ENCODE measurements at places on chromosomes 16 and 17.

DNA sequence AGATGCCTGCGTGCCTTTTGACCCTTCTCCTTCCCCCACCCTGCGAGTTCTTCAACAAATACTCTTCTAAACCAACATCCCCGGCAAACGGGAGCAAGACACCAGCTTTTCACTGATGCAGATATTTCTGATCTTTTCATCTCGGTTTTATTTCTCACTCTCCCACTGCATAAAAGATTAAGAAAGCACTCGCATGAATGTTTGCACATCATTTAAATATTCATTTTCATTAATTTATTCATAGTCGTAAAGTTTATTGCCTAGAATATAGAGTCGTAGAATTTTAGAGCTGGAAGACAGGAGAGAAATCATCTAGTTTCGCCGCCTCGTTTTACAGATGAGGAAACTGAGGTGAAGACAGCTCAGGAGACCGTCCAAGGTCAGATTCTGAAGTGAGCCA, 488.1 kb downstream of the MAF start:
- no peak for DNase-seq

DNA sequence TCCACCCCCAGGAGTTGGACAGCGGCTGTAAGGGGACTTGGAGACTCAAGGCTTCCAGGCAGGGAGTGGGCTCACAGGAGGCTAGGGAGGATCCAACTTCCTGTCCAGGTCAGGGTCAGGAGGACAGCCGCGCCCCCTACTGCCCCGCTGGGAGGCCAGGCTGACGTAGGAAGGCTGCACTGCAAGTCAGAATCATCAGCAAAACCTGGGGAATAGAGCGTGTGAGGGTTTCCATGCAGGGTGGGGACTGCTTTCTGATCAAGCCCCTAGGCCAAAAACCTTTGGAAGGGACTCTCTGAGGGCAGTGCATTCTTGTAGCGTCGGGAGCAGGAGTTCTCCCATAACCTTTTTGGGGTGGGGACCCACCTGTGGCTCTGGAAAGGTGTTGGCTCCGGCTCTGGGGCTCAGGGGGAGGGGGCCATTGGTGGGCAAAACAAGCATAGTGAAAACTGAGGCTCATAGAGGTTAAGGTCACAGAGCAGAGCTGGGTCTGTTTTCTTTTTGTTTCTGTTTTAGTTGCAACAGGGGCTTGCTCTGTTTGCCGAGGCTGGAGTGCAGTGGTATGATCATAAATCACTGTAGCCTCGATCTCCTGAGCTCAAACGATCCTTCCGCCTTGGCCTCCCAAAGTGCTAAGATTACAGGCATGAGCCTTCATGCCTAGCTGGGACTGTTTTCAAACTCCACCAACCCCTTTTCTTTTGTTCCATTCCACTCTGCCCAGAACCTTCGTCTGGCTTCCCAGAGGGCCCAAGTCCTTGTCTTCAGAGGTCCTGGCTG, 22.1 kb downstream of the RAI1 start:
- no peak for DNase-seq

GRCh38 chr16:88941913-88942909, 34.8 kb downstream of the CBFA2T3 start:
- no peak for DNase-seq

- DNase-seq, result no peak
Measured at GRCh38 chr17:35404360-35404759, 27.9 kb downstream of the SLFN12 start.

DNA sequence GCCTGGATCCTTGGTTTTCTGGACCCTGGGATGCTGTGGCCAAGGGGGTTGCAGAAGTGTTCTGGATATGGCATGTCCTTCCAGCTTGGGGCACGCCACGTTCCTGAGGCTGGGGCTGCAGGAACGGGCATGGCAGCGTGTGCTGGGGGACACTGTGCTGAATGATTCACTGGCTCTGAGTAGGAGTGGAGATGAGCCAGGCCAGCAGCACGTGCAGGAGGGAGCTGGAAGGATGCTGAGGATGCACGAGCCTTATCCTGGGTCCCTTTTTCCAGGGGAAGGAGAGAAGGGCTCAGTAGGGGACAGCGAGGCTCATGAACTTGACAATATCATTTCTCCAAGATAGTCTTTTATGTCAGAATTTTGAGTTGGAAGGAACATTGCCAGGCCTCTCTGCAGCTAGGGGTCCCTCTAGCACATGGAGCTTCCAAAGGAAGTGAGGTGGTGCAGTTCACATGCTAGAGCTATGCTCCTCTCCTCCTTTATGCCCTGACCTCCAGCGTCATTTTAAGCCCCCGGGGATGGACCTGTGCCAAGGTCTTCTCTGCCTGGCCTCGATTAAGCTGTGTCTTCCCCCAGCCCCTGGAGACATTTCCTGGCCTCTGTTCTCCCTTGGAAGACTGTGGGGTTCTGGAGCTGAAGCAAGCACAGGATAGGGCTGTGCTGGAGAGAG, 125.9 kb downstream of the OR1D5 start:
- no peak for DNase-seq

- no peak for DNase-seq
Measured at GRCh38 chr16:8763899-8764298, 33.5 kb downstream of the TMEM186 start.

GRCh38 chr16:27847030-27847550, 216.4 kb downstream of the GSG1L start:
- no peak for DNase-seq

GRCh38 chr16:76311260-76311659, 34.1 kb downstream of the CNTNAP4 start:
- DNase-seq, result no peak

- DNase-seq, result no peak
Measured at GRCh38 chr17:55254375-55254774, 10.4 kb upstream of the HLF start.

All from esophagus squamous epithelium (tissue), 5 donors.